ENCODE measurements at places on chromosomes 6 and 20.

DNA sequence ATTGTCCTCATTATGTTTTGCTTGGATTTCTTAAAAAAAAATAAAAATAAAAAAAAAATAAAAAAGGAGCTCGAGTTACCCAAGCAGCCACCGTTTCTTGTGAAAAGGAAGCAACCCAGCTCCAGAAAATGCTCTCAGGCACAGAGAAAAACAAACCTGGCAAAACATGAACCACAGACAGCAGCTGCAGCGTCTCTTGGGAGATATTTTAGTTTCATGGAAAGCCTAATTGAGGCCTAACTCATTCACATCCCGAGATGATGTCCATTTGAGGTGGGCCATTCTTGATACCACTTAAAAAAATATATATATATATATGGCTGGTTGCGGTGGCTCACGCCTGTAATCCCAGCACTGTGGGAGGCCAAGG, 13.7 kb upstream of the MRAP2 start:
- H3K27ac ChIP-seq, result no peak overlapping the region
- no peak for DNase-seq
- H3K36me3 ChIP-seq, result no peaks in the 10 kb centered on the region
- H3K4me3 ChIP-seq, result no peak overlapping the region
- no peaks in the 10 kb centered on the region for H3K4me1 ChIP-seq
- no peaks in the 10 kb centered on the region for H3K27me3 ChIP-seq

DNA sequence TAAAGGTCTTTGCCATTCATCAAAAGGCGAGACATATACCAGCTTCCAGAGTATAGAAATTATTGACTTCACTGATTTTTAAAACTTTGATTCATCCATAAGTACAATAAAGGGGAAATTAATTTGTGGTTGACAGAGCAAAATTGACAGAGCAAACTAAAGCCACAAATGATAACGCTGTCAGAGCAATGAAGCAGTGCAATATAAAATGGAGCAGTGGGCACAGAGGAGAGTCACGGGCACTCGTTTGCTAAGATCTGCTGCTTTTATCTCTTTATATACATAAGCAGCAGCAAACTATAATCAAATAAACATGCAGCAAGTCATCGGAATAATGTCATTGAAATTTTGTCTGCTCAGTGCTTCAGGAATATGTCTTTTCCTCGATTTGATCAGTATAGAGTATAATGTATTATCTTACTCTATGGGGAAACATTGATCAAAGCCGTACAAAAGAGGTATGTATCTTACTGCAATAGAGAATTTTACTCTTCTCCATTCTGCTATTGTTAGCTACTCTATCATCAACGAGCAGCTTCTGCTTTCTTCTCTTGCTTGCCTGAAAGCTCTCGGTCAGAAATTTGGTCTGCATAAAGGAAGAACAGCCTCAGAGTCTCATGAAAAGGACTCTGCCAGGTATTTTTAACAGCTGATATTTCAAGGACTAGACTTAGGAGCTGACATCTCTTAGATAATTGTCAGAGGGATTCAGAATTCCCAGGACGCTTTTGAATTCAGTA, 546.0 kb upstream of the ARID1B start:
- H3K36me3 ChIP-seq, result no peaks in the 10 kb centered on the region
- no peaks in the 10 kb centered on the region for H3K4me1 ChIP-seq
- DNase-seq, result no peak
- H3K27ac ChIP-seq, result no peak overlapping the region
- H3K4me3 ChIP-seq, result no peak overlapping the region

- no peak overlapping the region for H3K4me3 ChIP-seq
- H3K4me1 ChIP-seq, result peaks cover 17% of the 10 kb centered on the region
- no peak for DNase-seq
- no peak overlapping the region for H3K27ac ChIP-seq
Observed at GRCh38 chr6:32857156-32857891, 3.3 kb downstream of the PSMB9 start.

- no peaks in the 10 kb centered on the region for H3K36me3 ChIP-seq
- H3K4me1 ChIP-seq, result peaks cover 12% of the 10 kb centered on the region
- DNase-seq, result no peak
- H3K27me3 ChIP-seq, result no peaks in the 10 kb centered on the region
- H3K27ac ChIP-seq, result no peak overlapping the region
Observed at GRCh38 chr20:12040261-12040660, 122.6 kb downstream of the BTBD3 start.

DNA sequence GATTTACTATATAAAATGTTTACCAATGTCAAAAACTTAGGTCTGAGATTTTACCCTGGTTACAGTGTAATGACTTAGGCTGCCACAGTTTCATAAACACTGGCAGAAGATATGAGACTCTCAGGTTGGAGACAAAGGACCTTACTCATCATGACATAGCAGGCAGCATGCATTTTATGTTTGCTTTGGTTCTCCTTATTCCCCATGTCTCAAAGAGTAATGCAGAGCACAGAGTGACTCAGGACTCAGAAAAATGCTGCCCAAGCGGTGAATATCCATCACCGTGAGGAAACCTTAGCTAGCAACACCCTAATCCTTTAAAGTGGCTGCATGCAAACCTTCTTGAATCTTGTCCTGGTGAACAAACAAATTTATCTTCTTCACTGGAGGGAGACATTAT, 112.1 kb upstream of the EYS start:
- no peak overlapping the region for H3K4me3 ChIP-seq
- H3K4me1 ChIP-seq, result no peaks in the 10 kb centered on the region
- no peaks in the 10 kb centered on the region for H3K27me3 ChIP-seq
- H3K36me3 ChIP-seq, result no peaks in the 10 kb centered on the region
- H3K27ac ChIP-seq, result no peak overlapping the region

DNA sequence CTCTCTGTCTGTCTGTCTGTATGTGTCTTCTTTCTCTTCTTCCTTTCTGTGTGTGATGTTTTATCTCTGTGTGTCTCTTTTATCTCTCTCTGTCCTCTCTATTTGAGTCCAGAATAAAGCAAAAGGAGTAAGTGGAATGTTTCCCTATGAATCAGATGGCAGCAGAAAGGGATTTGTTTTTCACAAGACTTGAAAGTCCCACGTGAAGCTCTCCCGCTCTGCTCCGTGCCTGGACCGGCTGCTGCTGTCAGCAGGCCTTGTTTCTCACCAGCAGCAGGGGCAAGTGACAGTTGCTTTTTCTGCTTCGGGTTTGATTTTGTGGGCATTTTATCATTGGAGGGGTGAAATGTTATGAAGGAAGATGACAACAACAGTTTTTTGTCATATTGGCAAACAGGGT, 212.7 kb downstream of the PACRG start:
- no peak for DNase-seq
- no peaks in the 10 kb centered on the region for H3K36me3 ChIP-seq
- H3K4me3 ChIP-seq, result no peak overlapping the region
- H3K27me3 ChIP-seq, result no peaks in the 10 kb centered on the region

DNA sequence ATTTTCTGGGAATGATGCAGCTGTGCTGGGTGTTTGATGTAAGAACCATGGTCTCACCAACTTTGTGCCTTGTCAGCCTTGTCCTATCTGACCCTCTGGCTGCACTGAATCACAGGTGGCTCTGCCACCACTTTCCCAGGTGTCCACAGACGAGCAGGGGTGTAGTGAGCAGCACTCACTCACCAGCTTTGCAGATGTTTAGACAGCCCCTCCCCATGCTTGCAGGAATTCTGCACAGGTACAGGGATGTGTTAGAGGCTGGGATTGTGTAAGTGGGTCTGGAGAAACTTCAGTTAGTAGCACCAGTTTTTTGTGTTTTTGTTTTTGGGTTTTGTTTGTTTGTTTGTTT, 88.2 kb upstream of the NAA20 start:
- H3K4me1 ChIP-seq, result no peaks in the 10 kb centered on the region
- no peaks in the 10 kb centered on the region for H3K36me3 ChIP-seq
- no peak overlapping the region for H3K4me3 ChIP-seq
- no peak for DNase-seq
- no peak overlapping the region for H3K27ac ChIP-seq

DNA sequence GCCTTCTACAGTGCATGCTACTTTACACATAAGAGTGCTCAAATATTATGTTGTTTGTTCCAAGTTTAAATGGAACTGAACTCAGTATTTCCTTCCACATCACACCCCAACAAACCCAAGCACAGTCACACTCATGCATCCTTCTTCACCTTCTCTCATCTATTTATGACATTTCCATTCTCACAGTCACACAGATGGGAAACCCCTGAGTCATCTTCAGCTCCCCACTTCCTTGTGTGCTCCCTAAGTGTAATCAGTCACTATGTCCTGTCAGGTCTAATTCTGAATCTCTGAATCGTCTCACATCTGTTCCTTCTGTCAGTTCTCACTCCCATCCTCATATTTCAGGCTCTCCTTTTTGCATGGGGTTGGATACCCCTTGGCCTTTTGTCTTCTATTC, 96.0 kb downstream of the RIMS1 start:
- no peaks in the 10 kb centered on the region for H3K36me3 ChIP-seq
- no peaks in the 10 kb centered on the region for H3K4me1 ChIP-seq
- no peaks in the 10 kb centered on the region for H3K27me3 ChIP-seq
- peak; percentile 7 for DNase-seq

DNA sequence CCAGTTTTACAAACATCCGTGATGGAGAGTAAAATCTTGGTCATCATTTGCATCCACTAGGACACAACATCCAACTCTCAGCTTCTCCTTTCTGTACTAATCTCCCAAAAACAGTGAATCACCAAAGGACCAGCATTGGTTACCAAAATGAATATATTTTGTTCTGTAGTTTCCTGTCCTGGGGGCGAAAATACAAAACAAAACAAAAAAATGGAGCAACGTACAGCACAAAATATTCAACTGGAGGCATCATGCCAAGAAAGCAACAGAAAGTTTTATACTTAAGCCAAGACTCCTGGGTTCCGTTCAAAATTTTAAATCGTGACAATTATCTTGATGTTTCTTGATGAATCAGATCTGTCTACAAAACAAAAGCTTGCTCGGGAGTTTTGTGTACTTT, 126.6 kb upstream of the CCDC28A start:
- no peak overlapping the region for H3K4me3 ChIP-seq
- H3K27me3 ChIP-seq, result no peaks in the 10 kb centered on the region
- no peak for DNase-seq
- no peak overlapping the region for H3K27ac ChIP-seq
- no peaks in the 10 kb centered on the region for H3K4me1 ChIP-seq

DNA sequence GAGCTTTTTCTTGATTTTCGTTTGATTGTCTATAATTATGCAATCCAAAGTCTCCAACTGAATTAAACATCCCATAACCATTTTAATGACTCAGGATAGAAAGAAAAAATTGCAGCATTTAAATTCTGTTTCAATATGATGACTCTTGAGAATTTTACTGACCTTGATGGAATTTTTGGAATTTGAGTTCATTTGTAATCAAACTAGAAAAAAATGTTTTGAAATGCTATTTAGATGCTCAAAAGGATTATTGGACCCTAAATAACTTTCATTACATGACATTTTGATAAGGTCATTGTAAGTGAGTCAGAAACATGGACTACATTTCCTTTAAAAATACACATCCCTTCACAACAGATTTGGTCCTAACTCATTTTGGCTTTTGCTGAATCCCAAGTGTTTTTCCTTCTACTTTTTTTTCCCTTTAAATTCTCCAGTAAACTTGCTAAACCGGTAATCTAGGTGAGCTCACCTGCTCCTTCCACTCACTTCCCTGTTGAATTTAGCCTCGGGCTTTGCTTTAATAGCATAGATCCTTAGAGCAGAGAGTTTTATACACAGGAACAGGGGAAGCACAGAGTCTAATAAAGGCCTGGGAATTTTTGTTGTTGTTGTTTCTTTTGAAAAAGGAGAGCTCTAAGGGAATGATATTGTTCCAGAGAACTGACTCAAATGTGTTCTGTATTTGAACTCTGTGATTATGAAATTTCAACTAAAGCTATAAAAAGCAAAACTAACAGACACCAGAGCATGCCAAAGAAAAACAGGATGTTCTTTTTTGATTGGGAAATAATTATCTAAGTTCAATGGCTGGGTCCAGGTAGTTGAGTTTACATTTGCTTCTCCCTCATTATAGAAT, 1088.2 kb upstream of the CITED2 start:
- H3K27me3 ChIP-seq, result no peaks in the 10 kb centered on the region
- no peaks in the 10 kb centered on the region for H3K36me3 ChIP-seq

DNA sequence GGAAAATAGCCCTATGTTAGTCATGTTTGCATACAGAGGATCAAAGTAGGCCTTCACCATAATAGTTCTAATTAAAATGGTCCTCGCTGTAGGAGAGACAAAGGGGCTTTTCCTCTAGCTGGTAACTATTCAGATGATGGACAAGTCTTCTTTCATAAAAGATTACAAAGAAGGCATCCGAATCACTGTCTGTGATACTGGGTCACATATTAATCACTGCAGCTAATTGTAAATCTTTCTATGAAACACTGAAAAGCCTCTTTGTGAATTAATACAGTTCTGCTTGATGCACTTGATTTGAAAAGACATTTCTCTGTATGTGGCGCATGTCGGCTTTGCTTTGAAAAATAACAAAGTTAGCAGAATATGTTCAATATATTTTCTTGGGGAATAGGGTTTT, 520.8 kb downstream of the KIF16B start:
- no peak for DNase-seq
- no peaks in the 10 kb centered on the region for H3K36me3 ChIP-seq
- no peaks in the 10 kb centered on the region for H3K27me3 ChIP-seq
- H3K4me3 ChIP-seq, result no peak overlapping the region
- no peaks in the 10 kb centered on the region for H3K4me1 ChIP-seq

All from MM.1S (cell line).